ENCODE measurements at places on chromosomes 4 and X.
A peak's percentile ranks its signal among the peaks of the same experiment; 100 is the strongest.

- no peak for DNase-seq
These were observed 224.4 kb downstream of the LDB2 start for GRCh38 chr4:16674082-16674481.

GRCh38 chr4:2935762-2936743 is 27.2 kb downstream of the NOP14 start:
- DNase-seq, result peak; percentile 56

- DNase-seq, result no peak
These were observed 409 bp upstream of the MPP1 start for GRCh38 chrX:154805696-154806091.

- DNase-seq, result no peak
These were observed 9.1 kb downstream of the NOCT start for GRCh38 chr4:139024686-139025085.

DNA sequence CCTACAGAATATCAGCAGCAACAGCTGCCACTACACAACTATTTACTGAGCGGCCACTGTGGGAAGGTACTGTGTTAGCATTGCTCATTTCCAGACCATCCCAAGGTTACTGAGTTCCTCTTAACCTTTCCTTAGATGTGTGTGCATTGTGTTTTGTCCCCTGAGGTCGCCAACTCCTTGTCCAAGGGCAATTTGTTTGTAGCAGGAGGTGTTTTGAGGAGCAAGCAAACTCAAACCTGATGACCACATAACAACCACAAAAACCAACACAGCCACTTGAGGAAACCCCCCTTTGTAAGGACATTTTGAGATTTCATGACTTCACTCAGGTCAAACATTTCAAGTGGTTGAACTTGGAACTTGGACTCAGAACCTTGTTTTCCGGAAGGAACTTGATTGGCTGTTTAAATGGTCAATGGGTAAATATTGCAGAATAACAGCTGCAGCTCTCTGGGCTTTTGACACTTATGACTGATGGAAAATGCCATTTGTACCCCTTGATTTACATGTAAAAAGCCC is 122.3 kb downstream of the MID1IP1 start:
- DNase-seq, result no peak

DNA sequence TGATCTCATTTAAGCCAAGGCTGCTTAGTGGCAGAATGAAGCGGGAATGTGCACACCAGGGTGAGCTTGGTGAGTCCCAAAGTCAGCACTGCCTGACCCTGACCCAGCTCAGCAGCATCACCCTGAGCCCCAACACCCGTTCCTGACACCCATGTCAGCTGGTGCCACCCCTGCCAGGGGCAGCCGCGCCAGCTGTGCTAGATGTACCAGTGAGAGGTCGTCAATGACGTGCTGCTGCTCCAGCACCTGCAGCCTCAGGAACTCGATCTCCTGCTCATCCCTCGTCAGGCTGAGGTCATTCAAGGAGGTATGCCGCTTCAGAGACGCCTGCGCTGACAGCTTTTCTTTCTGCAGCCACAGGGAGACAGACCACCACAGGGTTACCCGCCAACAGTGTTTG is 61.7 kb upstream of the C4orf50 start:
- DNase-seq, result no peak

DNA sequence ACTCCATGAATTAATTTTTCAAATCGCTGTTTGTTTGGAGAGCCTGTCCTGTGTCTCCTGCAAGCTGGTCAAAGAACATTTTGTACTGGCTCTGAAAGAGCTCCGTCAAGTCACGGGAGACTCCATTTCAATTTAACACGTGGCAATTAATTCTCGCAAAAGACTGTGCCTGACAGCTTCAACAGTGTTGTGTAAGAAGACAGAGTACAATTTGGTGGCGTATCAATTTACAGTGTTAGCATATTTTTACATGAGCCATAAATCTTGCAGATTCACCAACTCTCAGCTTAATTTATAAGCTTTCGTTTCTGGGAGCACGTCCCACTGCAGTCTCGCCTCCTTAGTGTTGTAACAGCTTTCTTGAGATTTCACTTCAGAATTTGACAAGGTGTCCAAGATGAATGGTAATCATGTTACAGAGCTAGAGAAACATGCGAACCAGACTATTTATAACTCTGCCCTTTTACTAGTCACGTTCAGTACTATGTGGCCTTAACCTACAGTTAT is 70.8 kb downstream of the RWDD4 start:
- DNase-seq, result no peak

- no peak for DNase-seq
These were observed 92.7 kb downstream of the AR start for GRCh38 chrX:67636532-67636931.

GRCh38 chr4:21948347-21949072 is at the start of gene KCNIP4:
Gene KCNIP4 (minus strand): TSS chr4:21948772.
- DNase-seq, result no peak

- DNase-seq, result no peak
These were observed 177.1 kb downstream of the RBMX2 start for GRCh38 chrX:130578906-130579305.

DNA sequence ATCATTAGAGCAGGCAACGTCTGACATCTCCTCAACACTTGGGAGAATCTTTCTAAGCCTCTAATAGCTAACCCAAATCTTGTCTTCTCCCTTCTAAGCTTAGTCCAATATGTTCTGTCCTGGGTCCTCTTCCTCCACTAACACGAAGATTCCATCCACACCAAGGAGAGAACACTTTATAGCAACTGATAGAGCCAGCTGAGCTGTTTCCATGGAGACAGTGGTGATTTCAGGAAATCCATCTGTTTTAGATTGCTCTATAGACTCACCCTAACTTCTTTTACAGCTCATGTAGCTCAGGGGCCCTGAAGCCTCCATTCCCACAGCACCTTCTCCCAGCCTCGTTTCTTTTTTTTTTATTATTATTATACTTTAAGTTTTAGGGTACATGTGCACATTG is 37.4 kb downstream of the SCD5 start:
- no peak for DNase-seq

DNA sequence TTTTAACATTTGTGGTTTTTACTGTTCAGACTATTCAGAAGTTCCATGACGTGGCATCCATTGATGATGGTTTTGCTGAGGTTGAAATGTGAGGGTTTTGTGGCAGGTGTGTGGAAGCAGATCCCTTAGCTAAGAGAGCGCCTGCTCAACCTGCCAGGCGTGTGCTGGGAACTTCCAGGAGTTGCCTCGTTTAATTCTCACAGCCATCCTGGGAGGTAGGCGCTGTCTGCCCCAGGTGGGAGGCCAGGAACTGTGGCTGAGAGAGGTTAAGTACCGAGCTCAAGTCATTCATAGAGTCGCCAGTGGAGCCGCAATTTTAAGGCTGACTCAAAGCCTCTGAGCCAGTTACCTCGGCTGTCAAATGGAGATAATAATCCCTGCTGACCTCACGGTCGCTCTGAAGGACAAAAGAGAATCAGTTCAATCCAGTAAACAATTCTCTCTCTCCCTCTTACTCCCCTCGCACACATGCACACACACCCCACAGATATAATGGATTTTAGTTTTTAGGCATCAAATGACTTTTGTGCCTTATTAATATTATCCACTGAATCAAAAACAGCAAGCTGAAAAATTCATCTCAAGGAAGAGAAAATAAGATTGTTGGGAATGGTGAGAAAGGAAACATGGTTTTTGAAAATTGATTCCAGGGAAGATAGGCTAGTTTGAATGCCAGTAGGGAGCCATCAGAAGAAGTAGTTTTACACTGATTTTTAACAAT is 171.3 kb downstream of the PTTG2 start:
- DNase-seq, result peak; percentile 70

GRCh38 chrX:12611471-12611870 is 179.7 kb upstream of the PRPS2 start:
- DNase-seq, result no peak

GRCh38 chrX:57821703-57822387 is 88.4 kb downstream of the ZXDA start:
- peak; percentile 27 for DNase-seq
